H7 (cell line): ENCODE measurements at places on chromosomes 7 and 10. TPM values are rescaled to one million over a fixed set of nuclear protein-coding genes. Genes with fewer than 3 reads are reported as not detected.
A peak's percentile ranks its signal among the peaks of the same experiment; 100 is the strongest.

- DNase-seq: no peak
These were observed 804 bp downstream of the TMEM106B start for GRCh38 chr7:12211711-12212485.

LGI1 gene
- 0.07 TPM in 2 replicates for total RNA-seq

CFAP46 gene
- total RNA-seq: 0.59 and 0.70 TPM in 2 replicates

DNA sequence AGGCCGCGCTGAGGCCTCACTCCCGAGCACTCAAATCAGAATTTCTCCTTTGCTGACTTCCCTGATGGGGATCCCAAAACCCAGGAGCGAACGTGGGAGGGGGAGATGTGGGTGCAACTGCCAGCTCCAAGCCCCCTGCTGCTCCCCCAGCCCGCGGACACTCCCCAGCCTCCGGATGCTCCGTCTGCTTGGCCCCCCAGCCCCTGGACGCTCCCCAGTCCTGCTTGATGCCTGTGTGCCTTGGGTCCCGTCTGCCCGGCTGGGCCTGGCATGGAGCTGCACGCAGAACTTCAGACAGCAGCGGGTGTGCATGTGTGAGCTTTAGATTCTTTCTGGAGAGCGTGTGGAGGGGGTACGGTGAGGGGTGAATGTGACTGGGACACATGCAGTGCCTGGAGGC, 4.7 kb upstream of the SHH start:
- peak; percentile 31 for DNase-seq

ARHGEF35 gene
- total RNA-seq: 1.4 and 1.6 TPM in 2 replicates

PODXL gene
- total RNA-seq: 254 and 339 TPM in 2 replicates
